ENCODE measurements at places on chromosomes 1 and 21.

DNA sequence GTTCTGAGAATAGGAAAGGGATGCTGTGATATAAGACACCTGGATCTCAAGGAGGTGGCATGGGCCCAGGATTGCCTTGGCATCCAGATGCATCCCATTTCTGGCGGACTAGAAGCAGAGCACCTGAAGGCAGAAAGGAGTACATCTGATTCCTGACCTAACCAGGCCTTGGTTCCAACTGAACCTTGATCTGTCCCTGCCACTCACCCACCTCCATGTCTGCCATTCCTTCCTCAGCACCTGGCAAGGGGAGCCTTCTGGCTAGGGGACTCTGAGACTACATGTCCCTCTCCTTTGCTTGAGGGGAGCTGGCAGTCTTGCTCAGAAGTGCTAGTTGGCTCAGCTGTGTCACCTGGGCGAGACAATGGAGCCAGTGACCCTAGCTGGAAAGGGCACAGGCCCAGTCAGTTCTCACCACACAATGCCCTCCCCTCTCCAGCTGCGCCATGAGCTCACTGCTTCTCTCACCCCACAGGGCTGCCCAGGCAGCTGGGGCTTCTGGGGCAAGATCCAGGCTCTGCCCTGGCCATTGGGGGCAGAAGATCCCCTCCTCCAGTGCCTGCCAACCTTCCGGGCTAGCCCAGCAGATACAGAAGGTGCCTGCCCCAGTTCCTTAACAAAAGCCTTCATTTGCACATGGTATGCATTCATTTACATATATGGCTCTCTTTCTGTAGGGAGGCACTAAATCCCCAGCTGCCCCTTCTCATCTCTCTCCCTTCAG, 2.9 kb downstream of the IGSF8 start:
- no peak for DNase-seq

DNA sequence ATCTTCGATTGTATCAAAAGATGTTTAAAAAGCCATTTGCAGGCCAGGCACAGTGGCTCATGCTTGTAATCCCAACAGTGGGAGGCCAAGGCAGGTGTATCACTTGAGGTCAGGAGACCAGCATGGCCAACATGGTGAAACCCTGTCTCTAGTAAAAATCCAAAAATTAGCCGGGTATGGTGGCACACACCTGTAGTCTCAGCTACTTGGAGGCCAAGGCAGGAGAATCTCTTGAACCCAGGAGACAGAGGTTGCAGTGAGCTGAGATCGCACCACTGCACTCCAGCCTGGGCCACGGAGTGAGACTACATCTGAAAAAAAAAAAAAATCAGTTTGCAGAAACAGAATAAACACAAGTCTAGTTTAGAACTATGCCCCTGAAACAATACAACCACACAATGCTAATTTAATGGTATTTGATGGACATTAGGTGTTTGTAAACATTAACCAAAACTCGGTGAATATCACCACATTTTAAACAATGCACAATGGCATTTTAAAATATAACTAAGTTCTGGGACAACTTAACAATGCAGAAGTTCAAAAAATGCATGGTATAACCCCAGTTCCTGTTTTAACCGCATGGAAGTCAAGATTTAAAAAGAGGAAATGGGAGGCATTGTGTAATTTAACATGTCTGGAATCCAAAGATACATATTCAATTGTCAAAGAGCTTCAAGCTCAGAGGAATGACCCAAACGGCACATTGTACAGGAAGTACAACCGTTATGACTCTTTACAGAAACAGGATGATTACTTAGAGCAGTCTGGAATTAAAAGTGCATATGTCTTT, 7.1 kb upstream of the PTTG1IP start:
- DNase-seq: no peak

DNA sequence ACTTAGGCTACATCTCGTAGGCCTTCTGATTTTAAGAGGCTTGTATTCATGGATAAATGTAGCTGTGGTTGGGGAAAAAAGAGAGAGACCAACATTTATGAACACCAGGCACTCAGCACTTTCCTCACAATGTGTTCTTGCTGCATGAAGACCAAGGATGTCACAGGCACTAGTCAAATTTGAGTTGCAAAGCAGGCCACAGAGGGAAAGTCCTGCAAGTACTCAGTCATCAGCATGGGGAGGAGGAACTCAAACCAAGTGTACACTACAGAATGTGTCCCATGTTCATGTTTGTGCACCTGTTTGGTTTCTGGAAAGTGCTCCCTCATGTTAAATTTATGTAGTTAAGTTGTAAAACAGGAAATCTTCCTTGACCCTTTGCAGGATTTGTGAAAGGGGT, 8.7 kb upstream of the MAP3K7CL start:
- no peak for DNase-seq

DNA sequence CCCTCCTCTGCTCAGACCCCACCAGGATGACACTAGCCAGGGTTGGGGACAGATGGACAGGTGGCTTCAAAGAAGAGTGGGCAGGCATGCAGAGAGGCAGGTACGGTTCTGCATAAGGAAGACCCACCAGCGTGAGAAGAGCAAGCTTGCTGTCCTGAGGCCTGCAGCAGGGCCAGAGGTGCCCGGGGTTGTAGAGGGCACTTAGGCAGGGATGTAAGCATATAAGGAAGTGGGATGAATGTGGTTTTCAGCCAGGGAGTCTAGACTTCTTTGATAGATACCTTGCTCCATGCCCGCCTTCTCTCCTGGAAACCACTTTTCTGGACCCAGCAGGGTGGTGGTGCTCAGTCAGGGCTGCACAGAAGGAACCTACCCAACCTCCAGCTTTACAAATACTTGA, 1.4 kb downstream of the TTC39A start:
- no peak for DNase-seq

DNA sequence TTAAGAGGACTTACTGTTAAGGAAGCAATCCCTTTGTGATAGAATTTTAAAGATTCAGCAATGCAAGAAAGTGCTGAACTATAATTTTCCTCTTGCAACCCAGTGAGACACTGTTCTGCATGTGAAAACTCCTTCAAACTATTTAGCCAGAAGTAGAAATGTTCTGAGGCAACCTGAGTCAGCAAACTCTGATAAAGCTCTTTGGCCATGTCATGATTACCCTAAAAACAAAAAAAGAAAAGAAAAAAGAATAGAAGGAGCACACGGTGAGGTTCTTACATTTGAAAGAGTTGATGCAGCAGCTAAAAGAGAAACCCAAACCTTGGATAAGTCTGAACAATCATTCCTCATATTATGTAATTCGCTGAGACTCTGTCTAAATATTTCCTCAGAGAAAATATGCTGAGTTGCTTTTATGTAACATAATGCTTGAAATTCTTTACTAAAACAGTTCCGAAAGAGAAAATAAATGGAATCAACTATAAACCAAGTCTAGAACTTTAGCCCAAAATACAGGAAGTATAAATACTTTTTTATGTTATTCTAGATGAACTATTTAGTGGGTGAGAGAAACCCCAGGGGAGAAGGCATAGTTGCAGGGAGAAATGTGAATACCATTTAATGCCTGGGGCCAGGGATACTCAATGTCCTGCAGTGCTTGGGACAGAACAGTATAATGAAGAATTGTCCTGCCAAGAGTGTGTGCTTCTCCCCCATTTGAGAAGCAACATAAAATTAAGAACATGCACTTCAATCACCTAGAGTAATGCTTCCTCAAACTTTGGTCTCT, 60.0 kb downstream of the INTS7 start:
- DNase-seq: no peak

DNA sequence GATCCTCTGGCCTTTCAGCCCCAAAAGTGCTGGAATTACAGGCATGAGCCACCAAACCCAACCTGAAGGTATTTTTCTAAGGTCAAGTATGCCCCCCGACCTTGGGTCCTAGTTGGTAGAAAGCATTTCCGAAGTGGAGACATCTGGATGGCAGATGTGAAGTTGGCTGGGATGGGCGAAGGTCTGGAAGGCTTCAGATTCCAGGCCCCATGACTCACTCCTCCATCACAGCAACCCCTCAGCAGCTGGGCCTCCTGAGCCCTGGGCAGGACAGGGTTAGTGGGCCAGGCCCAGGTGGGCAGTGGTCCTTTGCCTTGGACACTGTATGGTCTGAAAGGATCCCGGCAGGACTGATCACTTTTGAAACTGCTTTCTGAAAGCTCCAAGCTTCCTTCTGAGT, 23.3 kb downstream of the NAV1 start:
- no peak for DNase-seq

DNA sequence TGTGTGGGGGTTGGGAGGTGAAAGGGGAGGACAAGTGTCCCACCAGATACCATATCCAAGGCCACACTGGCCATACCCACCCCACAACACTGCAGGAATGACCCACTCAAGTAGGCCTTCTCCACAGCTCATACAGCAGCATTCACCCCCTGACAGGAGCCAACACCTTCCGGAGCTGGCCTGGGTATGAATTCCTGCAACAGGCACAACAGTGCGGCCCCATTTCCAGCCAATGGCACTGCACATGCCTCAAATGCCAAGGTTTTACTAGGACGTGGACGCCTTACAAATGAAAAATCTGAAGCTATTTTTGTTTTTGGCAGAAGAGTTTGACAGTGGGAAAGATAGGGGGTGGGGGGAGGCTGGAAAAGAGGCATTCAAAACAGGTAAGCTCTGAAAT, 2.0 kb downstream of the KCND3 start:
- no peak for DNase-seq

GRCh38 chr1:159911326-159912070, 11.5 kb upstream of the CFAP45 start:
- no peak for DNase-seq

- DNase-seq: no peak
Measured at GRCh38 chr1:206896261-206896660, 982 bp upstream of the IL24 start.

DNA sequence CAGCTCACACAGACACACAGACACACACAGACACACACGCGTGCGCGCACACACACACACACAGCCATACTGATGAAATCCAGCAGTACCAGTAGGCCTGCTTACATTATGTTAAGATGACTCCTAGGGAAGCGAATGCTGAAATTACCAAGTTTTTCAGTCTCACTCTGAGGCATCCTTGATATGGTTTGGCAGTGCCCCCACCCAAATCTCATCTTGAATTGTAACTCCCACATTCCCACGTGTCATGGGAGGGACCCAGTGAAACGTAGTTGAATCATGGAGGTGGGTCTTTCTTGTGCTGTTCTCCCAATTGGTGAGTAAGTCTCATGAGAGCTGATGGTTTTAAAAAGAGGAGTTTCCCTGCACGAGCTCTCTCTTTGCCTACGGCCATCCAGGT, 64.1 kb downstream of the TIAM1 start:
- DNase-seq: no peak

DNA sequence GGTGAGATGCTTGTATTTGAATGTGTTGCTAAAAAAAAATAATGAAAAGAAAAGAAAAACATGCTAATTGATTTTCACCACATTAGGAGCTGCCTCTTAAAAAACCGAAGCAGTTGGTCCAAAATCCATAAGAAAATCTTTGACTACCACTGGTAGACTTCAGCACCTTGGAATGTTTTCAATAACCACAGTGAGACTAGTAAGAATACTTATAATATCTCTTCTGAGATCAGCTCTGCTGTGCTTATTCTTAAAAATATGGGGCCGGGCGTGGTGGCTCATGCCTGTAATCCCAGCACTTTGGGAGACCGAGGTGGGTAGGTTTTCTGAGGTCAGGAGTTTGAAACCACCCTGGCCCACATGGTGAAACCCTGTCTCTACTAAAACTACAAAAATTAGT, 15.1 kb downstream of the NFYC start:
- DNase-seq: no peak

GRCh38 chr1:3352952-3353331, 101.5 kb upstream of the ARHGEF16 start:
- DNase-seq: no peak

DNA sequence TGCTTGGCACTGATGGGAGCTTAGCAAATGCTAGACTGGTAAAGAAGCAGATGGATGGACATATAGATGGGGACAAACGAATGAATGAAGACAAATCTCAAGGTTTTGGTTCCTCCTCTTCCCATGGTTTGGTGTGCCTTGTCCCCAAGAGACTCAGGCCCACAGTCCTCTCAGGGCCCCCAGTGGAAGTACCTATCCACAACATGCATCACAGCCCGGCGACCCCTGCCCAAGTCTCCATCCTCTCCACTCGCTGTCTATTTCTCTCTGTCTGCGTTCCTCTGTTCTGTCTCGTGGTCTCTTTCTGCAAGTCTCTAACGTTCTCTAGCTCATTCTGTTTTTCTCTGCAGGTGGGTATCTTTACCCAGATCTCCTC, 85.8 kb downstream of the GLIS1 start:
- DNase-seq: no peak

- DNase-seq: no peak
Measured at GRCh38 chr1:100795646-100795985, 76.1 kb downstream of the VCAM1 start.

DNA sequence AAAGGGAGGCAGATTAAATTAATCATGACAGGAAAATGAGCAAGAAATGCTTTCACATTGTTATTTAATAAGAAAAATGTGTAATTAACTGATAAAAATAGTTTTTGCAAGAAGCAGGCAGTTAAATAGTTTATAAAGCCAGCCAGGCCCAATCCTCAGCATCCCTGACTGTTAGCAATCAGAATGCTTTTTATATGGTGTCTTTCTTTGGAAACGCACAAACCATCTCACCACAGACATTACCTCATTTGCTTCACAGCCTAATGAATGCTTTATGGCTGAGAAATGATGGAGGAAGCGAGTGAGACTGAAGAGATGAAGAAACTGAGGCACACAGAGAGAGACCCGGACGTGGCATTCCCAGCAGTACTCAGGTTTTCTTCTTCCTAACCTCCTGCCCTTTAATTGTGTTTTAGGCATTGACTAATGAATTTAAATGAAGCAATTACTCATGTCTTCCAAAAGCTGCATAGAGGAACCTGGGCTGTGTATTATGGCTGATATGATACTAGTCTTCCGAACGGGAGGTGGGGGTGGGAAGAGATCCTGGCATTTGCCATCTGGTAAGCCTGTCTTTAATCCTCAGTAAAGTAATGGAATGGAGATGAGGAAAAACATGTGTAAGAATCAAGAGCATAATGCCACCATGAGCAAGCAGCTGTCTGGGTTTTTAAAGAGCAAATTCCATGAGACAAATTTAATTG, 116.1 kb upstream of the LMO4 start:
- no peak for DNase-seq

GRCh38 chr1:101723415-101723814, 273.3 kb downstream of the OLFM3 start:
- DNase-seq: no peak

GRCh38 chr1:12047120-12047876, 15.8 kb upstream of the TNFRSF8 start:
- DNase-seq: no peak

DNA sequence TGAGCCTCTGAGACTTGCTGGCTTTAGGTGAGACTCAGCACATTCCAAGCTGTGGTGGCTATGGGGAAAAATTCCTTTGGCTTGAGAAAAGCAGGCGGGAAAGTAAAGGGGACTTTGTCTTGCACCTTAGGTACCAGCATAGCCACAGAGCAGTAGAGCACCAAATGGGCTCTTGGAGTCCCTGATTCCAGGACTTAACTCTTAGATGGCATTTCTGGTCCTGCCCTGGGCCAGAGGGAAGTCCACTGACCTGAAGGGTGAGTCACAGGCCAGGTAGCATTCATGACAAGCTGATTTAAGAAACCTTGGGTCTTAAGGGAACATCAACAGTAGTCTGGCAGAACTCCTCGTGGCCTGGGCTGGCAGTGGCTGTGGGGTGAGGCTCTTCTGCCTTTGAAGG, 344.7 kb downstream of the DUSP10 start:
- no peak for DNase-seq
